Endothelial cell (in vitro differentiated cells): ENCODE measurements at places on chromosomes 4 and X.

GRCh38 chrX:41475191-41475590, 28.0 kb downstream of the NYX start:
- DNase-seq, result no peak

GRCh38 chr4:24763631-24764297, 31.6 kb upstream of the SOD3 start:
- DNase-seq, result no peak

- DNase-seq, result no peak
Measured at GRCh38 chrX:22922961-22923360, 76.8 kb upstream of the DDX53 start.

DNA sequence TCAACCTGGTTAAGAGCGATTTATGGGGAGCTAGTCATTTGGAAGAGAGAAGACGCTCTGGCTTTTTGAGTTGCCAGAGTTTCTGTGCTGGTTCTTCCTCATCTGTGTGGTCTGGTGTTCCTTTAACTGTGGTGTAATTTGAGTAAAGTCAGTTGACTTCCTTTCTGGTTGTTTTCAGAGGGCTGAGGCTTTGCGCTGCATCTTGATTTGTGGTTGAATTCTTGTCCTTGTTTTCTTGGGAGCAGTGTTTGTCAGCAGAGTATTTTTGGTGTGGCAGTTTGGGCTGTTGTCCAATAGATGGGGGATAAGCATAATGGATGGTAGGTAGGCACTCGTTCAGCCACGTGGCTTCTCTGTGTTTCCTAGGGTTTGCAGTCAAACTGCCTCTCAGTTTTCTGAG, 2143.2 kb upstream of the TENM3 start:
- no peak for DNase-seq

DNA sequence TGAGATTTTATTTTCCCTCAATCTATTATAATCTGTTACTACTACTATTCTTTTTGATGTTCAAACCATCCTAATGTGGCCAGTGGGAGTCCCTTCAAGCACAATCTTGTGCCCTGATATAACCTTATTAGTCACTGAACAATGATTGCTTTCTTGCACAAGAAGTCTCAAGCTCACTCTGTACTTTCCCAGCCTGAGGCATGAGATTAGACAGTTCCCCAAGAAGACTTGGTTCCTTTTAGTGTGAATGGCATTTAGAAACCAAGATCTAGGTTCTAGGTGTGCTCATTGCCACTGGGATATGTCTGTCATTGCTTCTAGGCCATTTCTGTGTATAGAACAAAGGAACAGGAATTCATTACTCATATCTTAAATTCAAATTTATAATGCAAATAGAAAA, 28.0 kb upstream of the RBM41 start:
- no peak for DNase-seq

- DNase-seq, result peak; percentile 69
Measured at GRCh38 chr4:184983672-184984356, 34.5 kb upstream of the HELT start.

GRCh38 chr4:134632056-134632455, 430.5 kb upstream of the PABPC4L start:
- DNase-seq, result no peak

- DNase-seq, result no peak
Measured at GRCh38 chr4:101512416-101512815, 165.1 kb upstream of the PPP3CA start.

DNA sequence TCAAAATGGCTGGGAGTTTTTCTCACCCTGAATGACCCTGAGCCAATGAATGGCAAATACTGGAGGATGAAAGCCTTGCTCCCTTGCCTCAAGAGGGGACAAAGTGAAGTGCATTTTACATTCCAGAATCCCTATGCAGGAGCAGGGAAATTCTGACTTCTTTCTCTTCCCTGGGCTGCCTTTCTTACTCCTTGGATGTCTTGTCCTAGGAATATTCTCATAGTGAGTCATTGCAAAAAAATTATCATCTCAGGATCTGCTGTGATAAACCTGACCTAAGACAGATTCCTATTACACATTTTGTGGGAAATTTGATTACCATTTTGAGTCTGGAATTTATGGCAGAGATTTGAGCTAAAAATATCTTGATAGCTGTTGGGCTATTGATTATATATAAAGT, 199.9 kb downstream of the TMA16 start:
- DNase-seq, result no peak

DNA sequence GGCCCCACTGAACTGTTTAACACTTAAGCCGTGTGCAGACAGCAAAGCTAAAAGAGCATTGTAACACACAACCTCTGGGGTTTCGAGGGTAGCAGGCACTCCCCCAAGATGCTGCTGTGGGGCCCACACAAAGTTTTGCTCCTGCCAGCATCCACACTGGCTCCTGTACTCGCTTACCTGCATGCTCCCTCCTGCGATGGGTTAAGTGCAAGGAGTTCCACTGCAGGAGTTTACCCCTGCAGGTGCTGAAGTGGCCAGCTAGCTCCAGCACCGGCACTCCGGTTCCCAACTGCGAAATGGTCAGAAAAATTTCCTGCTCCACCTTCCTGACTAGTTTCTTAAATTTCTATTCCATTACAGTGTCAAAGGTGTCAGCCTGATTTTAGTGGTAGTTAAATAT, 443.5 kb downstream of the PCDH10 start:
- DNase-seq, result no peak

- no peak for DNase-seq
Measured at GRCh38 chrX:13581554-13581953, 12.2 kb downstream of the EGFL6 start.

GRCh38 chrX:73817393-73818199, 254.6 kb downstream of the CHIC1 start:
- DNase-seq, result no peak

GRCh38 chr4:143287572-143287923, 49.1 kb upstream of the GAB1 start:
- DNase-seq, result no peak

DNA sequence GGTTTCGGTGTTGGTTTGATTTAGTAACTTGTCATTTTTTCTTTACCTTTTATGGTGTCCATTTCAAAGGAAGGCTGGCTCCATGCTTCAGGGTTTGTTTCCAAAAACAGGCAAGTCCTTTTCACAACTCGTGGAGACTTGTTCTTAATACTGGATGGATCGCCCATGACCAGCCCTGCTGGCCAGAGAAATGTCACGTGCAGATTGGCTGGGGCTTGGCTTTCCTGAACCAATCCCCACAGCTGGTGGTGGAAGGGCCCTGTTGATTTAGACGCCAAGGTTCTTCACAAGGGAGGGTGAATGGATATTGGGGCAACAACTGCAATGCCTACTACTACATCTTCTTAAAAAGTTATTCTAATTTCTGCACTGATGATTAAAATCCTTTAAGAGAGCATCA, 92.6 kb downstream of the SHROOM3 start:
- DNase-seq, result no peak

DNA sequence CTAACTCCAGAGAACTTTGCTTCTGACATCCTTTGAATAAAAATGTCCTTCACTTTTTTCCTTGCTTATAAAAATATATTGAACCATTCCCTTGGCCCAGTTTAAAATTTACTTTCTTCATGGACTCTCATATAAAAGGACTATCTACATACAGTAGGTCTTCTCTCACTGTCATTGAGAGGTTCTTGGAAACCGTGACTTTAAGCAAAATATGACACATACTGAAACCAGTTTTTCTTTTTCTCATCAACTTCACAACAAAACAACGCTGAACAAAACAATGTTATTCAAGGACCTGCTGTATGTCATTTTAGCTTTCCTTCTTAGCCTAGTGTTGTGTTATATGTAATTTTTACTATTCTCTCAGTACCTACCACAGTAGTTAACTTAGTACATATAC, 496.8 kb downstream of the CENPC start:
- no peak for DNase-seq

DNA sequence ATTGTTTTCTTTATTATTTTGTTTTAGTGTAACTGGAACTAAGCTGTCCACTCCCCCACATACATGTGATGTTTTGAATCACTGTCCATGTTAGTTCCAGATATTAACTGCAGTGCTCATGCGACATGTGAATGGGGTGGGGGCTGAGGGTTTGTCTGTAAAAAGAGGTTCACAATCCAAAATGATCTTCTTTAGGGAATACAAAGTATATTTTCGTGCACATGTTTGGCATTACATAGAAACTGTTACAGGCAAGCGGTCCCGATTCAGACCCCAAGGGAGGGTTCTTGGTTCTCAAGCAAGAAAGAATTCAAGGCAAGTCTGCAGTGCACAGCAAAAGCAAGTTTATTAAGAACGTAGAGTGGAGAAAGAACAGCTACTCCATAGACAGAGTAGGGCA, 296.5 kb upstream of the CLNK start:
- no peak for DNase-seq
